Osteocyte (in vitro differentiated cells): ENCODE measurements at places on chromosomes 1 and 21.

GRCh38 chr1:27526569-27527222, 36.7 kb upstream of the WASF2 start:
- no peak for DNase-seq

- no peak for DNase-seq
These were observed 100.6 kb downstream of the RHOU start for GRCh38 chr1:228835911-228836310.

DNA sequence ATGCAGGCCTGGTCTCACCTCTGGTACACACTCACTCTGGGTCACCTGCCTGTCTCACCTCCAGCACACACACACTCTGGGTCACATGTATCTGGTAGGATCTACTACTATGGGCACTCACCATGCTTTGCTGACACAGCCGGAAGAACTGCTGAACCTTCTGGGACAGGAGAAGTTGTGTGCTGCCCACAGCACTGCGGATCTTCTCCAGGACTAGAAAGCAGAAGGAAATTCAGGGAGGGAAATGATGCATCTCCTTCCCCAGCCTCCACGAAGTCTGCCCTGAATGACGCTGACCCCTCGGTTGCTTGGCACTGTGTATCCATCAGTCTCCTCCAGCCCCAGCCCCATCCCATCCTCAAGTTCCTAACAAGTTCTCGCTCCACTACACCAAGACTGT, 7.9 kb upstream of the SMIM12 start:
- no peak for DNase-seq

GRCh38 chr1:192080684-192081083, 77.6 kb upstream of the RGS18 start:
- no peak for DNase-seq

GRCh38 chr1:212310383-212310782, 25.2 kb downstream of the PPP2R5A start:
- DNase-seq, result no peak

- DNase-seq, result no peak
These were observed 1502.5 kb downstream of the KCNT2 start for GRCh38 chr1:195105773-195106172.

DNA sequence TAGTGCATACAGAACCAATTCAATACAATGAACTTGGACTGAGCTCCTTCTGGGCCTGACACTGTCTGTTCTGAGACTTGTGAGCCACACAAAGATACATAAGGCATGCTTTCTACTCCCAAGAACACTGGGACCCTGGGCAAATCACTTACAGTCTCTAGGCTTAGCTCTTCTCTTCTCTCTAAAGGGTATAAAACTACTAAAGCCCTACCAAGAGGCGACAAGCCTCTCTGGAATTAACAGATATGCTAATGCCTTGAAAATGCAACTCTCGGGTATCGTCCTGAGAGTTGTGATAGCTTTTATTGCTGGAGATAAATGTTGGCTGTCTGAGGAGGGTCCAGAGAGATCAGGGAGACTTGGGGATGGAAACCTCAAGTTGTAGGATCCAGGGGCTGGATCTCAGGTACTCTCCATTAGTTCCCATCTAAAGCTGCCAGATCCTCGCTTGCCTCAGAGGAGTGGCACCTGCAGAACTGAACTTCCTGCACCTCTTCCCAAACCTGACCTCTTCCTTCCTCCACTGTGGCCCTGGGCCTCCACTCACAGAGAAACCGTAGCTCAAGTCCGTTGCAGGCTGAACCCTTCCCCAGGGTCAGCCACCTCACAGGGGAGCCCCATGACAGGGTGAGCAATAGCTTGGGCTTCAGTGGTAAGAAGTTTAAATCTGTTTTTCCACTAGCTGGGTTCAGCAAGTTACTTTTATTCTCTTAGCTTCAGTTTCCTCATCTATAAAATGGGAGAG, 11.5 kb upstream of the CFAP45 start:
- no peak for DNase-seq

GRCh38 chr1:93702111-93702827, 20.6 kb upstream of the BCAR3 start:
- DNase-seq, result no peak

DNA sequence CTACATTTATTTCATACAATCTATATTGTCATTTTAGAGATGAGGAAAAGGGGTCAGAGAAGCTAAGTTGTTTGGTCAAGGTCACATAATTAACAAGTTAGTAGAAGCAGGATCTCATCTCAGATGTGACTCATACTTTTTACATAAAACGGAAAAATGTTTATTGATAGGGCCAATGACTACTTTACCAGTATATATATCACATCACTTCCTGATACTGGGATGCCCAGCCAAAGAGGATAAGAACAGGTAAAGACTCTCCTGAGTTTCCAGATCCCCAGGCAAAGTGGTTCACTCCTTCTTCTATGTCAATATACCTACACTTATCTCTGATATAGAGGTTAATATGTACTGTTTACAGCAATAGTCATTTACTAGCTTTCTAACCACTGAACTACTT, 21.0 kb downstream of the YIPF1 start:
- DNase-seq, result no peak

- peak; percentile 91 for DNase-seq
These were observed 119.2 kb upstream of the IPO9 start for GRCh38 chr1:201709564-201710295.

DNA sequence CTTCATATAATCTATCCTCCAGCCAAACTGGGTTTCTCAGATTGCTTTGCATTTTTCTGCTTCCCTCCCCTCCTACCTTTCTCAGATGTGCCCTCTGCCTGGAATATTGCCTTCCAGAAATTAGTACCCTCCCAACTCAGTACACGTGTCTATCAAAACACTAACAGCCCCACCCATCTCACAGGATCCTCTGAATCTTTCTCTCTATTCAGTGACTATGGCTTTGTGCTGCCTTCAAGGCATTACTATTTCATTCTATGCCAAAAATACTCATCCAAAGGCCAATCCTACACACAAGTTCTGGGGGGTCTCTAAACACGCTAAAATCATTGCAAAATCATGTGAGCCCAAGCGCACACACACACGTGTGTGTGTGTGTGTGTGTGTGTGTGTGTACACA, 58.4 kb downstream of the ZNF281 start:
- no peak for DNase-seq

- no peak for DNase-seq
These were observed 55.7 kb downstream of the IRF2BP2 start for GRCh38 chr1:234554218-234554697.

- DNase-seq, result no peak
These were observed 282.6 kb upstream of the VAMP3 start for GRCh38 chr1:7488475-7488842.
